Stimulated activated CD4-positive, alpha-beta T cell treated with anti-CD3 and anti-CD28 coated beads, Interleukin-15, amount 100 ng/mL, for 1 hour (primary cell): ENCODE measurements at places on chromosomes 13 and 19.

DNA sequence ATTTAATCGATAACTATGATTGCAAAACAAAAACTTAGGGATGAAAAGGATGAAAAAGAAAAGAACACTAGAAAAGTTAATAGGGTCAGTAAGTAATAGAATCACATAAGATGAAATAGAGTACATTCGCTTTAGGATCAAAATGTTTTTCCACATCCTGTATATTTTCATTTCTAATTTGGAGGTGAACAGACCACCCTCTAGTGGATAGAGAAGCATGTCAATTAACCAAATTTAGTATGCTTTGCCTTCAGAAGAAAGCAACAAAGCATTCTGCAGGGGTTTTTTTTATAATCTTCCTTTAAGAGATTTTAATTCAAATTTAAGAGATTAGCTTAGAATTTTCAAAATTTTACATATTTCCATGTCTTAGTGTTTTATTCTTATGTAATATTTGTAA is 611.0 kb upstream of the SGCG start:
- no peak for DNase-seq

DNA sequence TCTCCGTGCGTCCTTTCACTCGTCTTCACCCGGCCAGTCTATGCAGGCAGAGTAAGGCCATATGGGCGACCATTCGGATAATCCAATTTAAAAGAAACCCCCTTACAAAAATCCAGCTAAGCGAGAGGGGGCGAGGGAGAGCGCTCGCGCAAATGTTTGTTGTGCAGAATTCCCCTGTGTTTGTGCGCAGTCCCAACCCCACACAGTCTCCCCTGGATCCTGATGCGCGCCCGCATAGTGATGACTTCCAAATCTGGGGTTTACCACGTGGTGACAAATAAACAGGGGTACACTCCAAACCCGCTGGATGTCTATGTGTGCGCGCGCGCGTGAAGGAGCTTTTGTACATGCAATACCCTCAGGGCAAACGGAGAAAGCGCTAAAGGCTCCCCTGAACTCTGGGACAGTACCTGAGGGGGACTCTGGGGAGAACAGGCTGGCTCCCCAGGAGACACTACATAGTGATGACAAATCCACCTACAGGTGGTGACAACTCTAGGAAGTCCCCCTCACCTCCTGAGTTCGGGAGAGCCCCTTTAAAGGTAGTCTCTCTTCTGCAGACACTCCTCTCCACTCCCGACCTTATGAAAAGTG is 8.5 kb downstream of the SOX21 start:
- DNase-seq = no peak

DNA sequence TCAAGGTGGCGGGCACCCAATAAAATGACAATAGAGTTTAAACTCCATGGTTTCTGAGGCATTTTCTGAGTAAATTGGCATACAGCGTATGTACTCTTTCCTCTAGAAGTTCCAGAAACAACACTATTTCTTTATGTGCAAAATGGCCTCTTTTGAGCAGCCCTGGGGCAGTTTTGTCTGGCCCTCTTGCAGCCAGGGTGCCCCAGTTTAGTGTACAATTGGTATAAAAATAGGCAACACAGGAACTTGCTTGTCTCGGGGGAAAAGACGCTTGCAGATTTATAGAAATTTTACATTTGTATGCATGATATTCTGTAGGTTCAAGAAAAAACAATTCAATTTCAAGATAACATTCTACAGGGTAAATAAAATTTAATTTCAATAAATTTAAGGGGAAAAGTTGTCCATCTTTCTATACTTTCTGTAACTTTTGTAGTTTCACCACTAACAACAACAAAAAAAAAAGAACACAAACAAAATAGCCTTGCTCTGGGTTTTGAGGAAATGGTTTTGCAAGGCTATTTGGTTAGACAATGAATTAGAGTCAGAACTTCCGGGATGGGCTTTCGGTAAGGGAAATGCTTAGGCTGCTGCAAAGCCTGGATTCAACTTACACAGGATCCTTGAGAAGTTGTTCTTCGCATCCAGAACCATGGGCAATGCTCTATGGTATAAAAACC is 45.3 kb downstream of the LRCH1 start:
- no peak for DNase-seq

- no peak for DNase-seq
Observed at GRCh38 chr19:1765904-1766799, 12.8 kb downstream of the ONECUT3 start.

DNA sequence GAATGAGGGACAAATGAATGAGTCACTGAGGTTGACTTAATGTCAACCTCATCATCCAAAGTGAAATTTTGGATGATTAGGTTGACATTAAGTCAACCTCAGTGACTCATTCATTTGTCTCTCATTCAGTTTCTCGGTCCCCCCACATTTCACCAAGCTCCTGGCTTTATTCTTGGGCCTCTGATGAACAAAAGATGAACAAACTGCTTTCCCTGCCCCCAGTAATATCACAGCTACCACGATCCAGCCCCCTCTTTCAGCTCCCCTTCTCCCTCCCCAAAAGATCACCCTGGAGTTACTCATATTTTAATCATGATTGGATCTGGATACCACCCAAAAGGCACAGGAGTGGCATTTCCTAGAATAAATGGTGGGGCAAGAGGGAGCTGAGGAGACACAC is 10.8 kb downstream of the CEACAM18 start:
- DNase-seq = no peak

DNA sequence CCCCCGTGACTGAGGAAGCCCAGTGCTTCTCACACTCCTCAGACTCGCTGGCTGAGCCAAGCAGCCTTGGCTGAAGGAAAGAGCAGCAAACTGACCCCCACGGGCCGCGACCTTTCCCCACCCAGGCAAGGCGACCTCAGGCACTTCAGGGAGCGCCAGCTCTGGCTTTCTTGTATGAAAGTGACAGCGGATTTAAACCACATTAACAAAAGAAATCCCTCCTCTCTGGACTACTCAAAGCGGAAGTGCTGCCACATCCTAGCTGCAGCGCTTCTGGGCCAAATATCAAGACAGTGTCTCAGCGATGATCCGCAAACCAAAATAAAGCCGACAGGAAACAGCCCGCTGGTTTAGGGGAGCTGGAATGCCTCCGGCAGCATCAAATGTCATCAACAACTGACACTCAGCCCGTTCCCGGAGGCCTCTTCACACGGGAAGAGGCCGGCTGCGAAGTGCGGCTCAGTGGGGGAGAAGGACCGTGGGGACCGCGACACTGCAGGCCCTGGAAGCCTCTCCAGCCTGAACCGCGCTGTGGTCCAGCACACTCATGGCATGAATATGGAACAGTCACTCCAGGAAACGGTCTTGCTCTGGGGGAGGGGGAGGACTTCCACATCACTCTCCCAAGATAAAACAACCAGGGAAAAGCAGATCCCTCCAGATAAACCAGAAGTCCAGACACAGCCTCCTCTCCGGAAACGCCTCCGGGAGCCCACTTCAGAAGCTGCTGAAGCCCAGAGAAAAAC is 1.4 kb downstream of the RASA3 start:
- no peak for DNase-seq

DNA sequence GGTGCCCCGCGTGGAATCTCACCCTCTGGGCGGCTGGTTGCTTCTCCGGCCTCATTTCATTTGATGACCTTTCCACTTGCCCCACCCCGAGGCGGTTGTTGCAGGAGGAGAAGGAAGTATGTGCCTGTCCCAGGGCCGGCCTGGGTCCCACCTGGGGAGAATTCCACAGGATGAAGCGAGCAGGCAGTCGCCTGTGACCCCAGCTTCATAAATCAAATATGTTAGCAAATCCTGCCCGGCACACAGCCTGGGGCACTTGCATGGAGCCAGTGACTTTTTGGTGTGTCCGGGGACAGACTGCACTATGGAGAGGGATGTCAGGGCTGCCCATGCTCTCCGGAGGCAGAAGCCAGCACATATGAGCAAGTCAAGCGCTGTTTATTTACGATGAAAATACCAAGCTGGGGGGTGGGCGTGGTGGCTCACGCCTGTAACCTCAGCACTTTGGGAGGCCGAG is 19.7 kb upstream of the ZBTB7A start:
- no peak for DNase-seq

DNA sequence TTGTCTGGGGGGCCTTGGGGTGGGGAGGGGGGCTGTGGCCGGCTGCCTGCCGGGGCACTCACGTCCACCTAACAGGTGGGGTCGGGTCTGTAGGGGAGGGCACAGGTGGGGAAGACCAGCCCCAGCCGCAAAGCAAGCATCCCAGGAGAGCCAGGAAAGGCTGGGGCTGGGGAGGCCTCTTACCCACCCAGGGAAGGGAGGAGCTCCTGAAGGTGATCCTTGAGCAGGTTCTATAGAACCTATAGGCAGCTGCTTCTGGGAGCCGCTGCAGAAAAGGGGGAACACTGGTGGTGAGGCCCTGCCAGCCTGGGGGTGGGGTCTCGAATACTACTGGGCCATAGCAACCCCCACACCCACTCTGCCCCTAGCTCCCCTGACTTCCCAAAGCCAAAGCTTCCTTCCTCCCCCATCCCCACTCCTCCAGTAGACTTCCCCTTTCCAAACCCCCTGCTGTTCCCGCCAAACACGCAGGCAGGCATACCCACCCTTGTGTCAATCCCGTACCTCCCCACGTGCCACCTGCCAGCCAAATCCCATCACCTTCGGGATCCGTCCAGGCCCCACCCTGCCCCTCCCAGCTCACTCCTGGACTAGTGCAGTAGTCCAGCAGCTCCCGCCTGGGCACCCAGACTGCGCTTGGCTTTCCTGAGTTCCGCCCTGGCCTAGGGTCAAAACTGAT is 5.6 kb downstream of the KLF16 start:
- no peak for DNase-seq

DNA sequence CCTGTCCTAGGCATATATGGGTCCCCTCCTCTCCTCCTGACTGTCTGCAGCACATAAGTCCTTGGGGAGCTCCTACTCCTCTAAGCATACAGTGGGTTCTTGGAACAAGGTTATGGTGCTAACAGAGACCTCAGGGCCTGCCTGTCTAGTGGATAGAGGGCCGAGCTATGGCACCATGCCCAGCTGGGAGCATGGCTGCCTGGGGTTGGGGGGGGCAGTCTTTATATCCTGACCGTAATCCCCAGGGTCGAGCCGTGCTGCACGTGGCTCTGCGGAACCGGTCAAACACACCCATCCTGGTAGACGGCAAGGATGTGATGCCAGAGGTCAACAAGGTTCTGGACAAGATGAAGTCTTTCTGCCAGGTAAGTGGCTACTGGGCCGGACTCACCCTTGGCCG is 3.3 kb downstream of the GPI start:
- DNase-seq = no peak

- no peak for DNase-seq
Observed at GRCh38 chr19:31718032-31718431, 368.8 kb upstream of the TSHZ3 start.

GRCh38 chr19:38263689-38264485 is 486 bp upstream of the SPINT2 start:
- DNase-seq = peak; percentile 60

DNA sequence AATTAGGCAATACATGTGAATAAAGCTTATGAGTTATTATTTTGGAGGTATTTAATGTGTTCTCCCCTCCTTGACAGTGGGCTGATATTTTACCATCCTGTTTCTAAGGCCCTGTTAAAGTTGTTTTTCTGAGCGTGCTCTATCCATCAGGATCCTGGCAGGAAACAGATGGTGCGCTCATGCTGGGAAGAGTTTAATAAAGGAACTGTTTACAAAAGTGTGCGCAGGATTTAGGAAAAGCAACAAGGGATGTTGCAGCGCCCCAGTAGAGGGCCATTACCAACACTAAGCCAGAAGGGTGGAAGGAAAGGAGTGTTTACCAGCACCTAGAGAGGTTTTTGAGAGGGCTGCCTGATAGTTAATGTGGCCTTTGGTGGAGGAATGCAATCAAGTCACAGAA is 374.5 kb downstream of the KCNRG start:
- DNase-seq = no peak

DNA sequence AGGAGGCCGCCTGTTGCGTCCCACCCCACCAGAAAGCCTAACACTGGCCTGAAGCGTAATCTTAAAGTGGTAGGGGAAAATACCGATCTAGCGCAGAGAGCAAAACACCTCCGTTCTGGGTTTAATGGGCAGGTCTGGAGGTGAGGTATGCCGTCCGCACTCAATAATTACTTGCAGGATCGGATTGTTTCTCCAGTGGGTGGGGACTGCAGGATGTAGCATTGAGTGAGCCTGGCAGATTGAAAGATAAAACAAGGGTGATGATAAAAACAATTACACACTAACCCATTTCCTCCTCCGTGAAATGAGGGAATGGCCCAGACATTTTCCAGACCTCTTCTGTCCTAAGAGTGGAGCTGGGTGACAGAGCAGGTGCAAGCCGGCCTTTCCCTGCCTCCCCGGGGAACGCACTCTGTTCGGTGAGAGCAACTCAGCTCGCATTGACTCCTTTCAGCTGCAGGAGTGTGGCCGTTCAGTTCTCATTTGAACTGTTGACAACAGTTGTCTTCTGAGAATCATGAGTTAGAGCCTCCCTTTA is 110.2 kb upstream of the DOCK9 start:
- no peak for DNase-seq

DNA sequence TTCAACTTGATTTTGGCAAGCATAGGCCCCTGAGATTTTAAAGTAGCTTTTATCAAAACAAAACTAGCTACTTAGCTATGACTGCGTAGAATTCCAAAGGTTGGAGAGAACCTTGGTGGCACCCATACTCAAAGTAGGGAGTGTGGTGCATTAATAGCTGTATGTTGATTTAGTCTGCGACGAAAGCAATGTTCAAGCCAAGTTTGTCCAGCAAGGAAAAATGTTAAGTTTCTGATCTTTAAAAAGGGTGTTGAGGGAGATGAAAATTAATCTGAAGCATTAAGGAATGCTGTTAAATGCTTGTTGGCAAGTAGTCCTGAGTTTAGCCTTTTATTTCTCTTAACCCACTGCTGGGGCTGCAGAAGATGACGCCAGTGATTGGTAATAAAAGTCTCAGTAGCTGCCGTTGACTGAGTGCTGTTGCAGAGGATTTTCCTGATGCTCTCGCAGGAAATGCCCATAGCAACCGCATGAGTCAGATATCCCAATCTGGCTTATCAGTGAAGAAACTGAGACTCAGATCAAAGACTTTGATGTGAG is 75.9 kb upstream of the RNF113B start:
- DNase-seq = no peak
